Activated T-cell treated with anti-CD3 and anti-CD28 coated beads for 4 hours (primary cell): ENCODE measurements at places on chromosomes 1 and 21.

DNA sequence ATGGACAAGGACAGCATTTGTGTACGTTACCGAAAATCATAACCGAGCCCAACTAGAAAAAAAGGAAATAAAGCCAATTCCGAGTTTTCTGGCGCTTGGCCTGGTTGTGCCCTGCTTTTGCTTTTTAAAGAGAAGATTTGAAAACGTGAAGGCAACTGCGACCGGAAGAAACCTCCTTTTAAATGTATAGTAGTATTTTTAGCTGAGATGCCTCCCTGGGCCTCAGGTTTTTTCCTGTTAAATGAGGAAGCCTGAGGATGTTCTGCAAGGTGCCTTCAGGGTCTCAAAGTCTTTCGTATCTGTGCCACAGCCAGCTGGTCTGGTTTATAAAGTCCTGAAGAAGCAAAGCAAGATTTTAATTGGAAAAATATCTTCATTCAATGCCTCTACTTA is 371 bp upstream of the ODF2L start:
- no peak for DNase-seq

- DNase-seq = no peak
These were observed 35.8 kb downstream of the VANGL1 start for GRCh38 chr1:115677565-115677964.

GRCh38 chr1:65691972-65692371 is 100.7 kb upstream of the PDE4B start:
- DNase-seq = no peak

DNA sequence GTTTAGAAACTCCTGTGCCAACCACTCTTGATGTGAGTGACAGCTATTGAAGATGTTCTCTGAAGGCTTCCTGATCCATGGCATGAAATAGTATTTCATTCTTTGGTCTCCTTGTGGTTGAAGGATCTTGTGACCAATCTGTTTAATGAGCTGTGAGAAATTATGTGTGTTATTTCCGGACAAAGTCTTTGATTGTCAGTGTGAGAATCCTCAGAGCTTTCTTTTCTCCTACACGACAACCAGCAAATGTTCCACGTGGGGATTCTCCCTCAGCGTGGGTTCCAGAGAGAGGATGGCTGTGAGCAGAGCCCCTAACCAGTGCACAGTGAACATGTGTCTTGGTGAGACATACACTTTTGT is 45.0 kb upstream of the HOOK1 start:
- no peak for DNase-seq

DNA sequence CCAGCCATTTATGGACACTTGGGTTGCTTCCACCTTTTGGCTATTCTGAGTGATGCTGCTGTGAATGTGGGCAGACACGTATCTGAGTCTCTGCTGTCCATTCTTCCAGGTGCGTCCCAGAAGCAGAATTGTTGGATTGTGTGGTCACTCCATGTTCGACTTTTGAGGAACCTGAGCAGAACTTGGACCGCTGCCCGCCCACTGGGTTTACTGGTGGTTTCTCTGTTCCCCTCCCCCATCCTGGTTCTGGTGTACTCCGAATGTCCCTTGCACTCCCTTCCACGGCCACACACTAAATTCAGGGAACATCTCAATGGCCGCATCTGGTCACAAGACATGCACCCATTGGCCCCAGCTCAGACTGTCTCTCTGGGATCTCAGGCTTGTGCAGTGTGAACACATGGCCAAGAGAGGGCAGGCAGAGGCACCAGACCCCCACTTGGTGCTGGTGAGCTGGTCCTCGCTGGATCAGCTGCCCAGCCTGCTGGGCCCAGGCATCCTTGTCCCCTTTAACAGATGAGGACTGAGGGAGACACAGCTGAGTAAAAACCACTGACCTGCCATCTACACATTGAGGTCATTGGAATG is 565.1 kb downstream of the NPHP4 start:
- DNase-seq = no peak

DNA sequence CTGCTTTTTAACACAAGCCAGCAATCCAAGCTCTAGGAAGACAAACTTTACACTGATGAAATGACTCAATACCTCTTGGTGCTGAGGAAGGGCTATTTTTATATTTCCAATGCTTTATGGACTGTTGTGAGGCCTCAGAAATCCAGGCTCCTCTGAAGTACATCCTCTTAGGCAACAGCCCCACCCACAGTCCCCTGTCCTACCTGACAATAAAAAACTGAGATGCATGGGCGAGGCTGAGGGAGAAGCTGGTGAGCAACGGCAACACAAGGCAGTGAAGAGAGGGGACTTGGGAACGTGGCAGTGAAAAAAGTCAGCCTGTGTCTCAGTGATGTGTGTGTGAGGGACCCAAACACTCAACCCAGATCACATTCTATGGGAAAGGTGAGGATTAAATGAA is 10.1 kb upstream of the CPT2 start:
- no peak for DNase-seq

GRCh38 chr1:46065405-46065804 is 67.0 kb downstream of the PIK3R3 start:
- DNase-seq = no peak

DNA sequence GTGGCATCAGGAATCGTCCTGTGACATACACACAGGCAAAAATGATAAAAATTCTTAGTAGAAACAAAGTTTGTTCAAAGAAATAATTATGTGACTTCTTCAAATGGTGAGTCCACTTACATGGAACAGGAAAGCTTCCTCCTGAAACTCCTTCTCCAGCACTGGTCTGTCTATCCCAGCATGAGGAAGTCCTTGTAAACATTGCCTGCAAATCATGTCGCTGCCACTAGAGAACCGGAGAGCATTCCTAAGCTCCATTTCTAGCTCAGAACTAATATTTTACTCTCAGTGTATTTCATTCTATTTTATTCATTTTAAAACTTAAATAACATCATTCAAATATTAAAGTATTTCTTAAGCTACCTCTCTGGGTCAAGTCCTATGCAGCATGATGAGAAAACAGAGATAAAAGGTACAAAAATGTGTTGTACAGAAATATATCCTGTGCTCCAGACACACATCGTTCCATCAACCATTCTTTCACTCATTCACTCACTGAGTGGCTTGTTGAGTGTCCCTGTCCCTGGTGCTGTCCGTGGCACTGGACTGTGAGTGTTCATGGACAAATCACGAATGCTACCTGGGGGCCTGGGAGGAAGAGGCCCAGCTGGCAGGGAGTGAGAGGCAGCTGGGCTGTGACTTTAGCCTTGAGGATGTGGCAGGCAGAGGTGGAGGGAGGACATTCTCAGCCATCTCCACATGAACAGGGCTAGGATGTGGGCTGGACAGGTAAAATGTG is 10.0 kb downstream of the CYP4A22 start:
- no peak for DNase-seq
